ENCODE measurements at places on chromosomes 2 and 18. TPM values are rescaled to one million over a fixed set of nuclear protein-coding genes. Genes with fewer than 3 reads are reported as not detected.

DYNAP gene
- not detected for total RNA-seq

IDH1 gene
- 451 TPM for total RNA-seq

DNA sequence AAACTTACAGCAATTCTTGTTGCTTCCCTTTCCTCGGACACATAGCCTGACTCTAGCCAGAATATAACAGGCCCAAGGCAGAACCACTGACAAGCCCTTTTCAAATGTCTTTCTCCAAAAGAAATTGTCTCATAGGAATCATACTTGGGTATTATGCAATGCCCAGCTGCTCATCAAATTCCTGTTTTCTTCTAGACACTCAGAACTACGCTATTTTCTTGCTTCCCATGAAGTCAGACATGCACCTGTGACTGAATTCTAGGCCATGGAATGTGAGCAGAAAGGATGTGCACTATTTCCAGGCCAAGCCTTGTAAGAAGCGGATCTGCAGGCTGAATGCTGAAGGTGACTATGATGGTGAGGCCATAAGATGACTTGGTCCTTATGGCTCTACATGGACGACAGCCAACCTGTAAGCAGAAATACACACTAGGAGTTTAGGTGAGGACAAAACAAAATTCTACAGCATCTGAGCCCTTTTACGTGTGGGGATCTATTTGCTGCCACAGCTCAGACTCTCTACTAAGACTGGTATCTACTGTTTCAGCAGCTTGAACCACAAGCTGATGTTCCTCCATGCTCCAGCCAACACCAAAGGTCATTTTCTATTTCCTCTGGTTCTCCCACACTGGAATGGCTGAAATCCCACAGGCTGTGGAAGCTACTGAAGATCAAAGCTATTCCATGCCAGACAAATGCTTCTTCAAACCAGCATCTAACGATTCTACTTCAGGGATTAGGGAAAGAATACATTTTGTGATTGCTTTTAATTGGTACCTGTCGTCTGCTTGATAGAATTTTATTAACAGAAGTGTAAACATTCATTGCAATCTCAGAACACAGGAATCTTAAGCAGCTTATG lies 378.7 kb downstream of the RBM43 start:
- DNase-seq: no peak

GRCh38 chr18:5543773-5544389 lies at the start of gene EPB41L3:
Gene EPB41L3 (minus strand): TSS chr18:5543997. CDS start chr18:5489183, 54,814 bp downstream.
- DNase-seq: no peak

GALR1 gene
- total RNA-seq: not detected

CTNNA2 gene
- not detected for total RNA-seq

DNA sequence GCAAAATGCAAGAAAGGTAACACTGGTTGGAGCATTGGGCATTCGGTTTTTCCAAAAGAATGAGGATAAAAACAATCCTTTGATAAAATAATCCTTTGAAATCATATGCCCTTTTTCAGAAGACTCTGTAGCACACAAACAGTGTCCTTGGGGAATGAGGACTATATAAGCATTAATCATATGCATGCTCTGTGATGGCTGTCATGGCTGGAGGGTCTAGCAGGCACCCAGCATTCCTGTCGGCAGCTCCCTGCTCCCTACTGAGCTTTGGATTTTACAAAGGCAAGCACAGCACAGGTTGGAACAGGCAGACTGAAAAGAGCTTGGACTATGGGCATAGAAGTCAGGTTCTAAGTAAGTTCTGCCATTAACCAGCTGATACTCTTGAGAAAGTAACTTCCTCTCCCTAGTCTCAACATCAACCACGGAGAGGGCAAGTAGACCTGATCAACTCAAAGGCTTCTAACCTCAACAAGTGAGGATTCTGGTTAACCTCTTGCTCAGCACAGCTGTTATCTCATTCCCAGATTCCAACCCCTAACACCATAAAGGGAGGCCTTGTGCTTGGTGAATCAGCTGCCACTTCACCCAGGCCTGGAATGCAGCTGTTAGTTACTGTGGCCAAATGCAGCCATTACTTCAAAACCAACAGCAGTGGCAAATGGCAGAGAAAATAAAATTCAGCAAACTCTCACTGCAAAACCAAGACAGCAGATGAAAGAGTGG lies 29.5 kb downstream of the GALNT14 start:
- DNase-seq: peak; percentile 30

DNA sequence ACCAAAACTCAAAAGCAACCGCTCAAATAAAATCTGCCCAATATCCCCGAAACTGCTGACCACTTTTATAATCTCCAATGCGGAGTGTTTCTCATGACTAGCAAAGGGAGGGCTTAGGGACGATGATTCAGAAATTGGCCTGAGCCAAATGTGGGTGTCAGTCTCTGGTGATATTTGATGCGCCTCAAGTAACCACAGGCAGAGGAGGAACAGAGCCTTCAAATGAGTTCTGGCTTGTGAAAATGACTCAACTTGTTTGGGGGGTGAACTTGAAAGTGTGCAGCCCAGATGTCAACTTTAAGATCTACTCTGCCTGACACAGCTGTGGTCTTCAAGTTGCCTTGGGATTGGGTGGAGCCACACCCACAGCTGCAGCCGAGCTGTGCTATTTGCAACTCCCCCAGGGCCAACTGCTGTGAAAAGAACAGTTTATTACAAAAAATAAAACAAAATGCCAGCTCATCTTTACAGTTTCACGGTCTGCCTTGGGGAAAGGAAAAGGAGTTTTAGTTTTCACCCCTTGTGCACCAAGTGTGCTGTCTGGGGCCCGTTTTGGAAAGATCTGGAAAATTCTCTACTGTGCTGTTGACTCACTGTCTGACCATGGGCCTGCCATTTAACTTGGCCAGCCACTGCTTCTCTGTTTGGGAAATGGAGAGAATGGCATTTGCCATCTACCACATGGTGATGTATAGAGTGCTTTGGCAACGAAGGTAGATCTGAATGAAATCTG lies 222.1 kb downstream of the MTX2 start:
- DNase-seq: peak; percentile 100

SOCS6 gene
- 51.6 TPM for total RNA-seq

ALKAL2 gene
- not detected for total RNA-seq

DNA sequence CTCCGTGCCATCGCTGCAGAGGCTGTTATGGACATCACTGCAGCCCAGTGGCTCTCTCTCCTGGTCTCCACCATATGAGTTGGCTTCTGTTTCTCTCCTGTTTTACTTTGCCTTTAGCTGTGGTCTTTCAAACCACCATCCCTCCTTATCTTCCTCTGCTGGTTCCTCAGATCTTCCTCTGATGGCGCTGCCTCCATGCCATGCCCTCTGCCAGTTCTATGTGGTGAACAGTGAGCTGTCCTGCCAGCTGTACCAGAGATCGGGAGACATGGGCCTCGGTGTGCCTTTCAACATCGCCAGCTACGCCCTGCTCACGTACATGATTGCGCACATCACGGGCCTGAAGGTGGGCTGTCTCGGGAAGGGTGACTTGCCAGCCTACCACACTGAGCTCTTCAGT lies 13.1 kb downstream of the TYMS start:
- DNase-seq: no peak
